ENCODE measurements at places on chromosomes 2 and 18. TPM values are rescaled to one million over a fixed set of nuclear protein-coding genes. Genes with fewer than 3 reads are reported as not detected.

Gene ARID5A
- 3.0 TPM for total RNA-seq

Gene MAP3K19
- total RNA-seq, result not detected

Gene DPP4
- 0.56 TPM for total RNA-seq

Gene UCN
- total RNA-seq, result 0.56 TPM

Gene ALK
- 0.04 TPM for total RNA-seq

Data from esophagus mucosa (tissue), 1 donor.